Activated CD4-positive, alpha-beta T cell treated with anti-CD3 and anti-CD28 coated beads, Interleukin-2, amount 50 U/mL, for 16 hours (primary cell): ENCODE measurements at places on chromosomes 13 and 19.
A peak's percentile ranks its signal among the peaks of the same experiment; 100 is the strongest.

DNA sequence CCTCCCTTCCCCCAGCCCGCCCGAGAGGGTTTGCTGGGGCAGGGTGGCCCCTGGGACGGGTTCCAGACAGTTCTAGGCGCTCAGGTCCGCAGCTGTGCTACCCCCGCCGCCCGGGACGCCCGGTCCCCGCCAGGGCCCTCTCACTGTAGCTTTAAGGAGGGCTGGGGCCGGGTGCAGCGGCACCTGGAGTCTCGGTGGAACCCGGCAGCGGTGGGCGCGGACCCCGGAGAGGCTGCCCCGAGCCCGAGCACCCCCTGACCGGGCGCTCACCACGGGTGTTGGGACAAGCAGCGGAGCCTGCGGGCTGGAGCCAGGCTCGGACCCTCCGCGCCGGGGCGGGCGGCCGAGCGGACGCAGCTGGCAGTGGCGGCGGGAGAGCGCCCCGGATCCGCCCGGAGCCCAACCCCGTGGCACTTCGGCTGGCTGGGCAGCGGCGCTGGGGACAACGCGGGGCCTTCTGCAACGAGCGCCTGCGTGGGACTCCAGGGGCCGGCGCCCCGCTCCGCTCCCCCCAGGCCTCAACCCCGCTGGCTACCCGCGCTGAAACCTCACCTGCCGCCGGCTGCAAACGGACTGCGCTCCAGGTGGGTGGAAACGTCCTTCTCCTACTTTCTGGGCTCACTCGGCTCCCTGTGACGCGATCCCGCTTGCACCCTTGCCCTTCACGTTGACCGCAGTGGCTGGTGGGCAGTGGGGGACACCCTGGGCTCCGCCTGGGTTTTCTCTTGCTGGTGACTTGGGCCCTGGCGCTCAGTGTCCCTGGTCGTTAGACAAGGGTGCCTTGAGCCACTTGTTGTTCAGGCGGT lies 81.1 kb downstream of the ZNF429 start:
- DNase-seq = no peak

GRCh38 chr13:89181041-89181440 lies 1509.9 kb downstream of the SLITRK5 start:
- DNase-seq = no peak

- DNase-seq = no peak
Observed at GRCh38 chr13:78100486-78100885, 181.9 kb upstream of the EDNRB start.

- no peak for DNase-seq
Observed at GRCh38 chr13:112034231-112034630, 32.7 kb upstream of the SOX1 start.

DNA sequence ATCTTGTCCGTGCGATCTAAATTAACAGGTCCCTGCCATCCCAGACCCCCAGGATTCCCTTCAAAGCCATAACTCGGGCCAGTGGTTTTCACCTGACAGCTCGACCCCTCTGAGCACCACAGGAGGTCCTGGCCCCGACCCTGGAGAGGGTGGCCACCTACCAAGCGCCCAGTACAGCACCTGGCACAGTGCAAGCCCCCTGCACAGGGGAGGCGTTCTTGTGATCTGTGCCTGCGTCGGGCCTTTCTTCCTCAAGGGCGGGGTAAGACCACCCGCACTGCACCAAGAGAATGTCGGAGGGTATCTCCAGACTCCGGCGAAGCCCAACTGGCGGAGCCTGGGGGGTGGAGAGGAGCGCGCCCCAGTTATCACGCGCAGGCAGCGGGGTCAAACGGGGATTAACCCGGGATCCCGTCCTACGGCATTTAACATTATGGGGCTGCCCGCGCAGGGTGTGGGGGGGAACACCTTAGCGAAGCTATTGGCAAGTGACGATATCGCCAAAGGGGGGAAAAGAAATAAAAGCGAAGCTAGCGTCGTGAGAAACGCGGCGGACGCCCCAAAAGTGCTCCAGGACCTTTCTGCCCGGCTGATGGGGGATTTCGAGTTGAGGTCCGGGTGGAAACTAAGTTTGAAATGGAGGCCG lies 1.3 kb upstream of the HNRNPL start:
- DNase-seq = no peak

GRCh38 chr19:3250675-3251074 lies 26.2 kb downstream of the CELF5 start:
- DNase-seq = peak; percentile 29

DNA sequence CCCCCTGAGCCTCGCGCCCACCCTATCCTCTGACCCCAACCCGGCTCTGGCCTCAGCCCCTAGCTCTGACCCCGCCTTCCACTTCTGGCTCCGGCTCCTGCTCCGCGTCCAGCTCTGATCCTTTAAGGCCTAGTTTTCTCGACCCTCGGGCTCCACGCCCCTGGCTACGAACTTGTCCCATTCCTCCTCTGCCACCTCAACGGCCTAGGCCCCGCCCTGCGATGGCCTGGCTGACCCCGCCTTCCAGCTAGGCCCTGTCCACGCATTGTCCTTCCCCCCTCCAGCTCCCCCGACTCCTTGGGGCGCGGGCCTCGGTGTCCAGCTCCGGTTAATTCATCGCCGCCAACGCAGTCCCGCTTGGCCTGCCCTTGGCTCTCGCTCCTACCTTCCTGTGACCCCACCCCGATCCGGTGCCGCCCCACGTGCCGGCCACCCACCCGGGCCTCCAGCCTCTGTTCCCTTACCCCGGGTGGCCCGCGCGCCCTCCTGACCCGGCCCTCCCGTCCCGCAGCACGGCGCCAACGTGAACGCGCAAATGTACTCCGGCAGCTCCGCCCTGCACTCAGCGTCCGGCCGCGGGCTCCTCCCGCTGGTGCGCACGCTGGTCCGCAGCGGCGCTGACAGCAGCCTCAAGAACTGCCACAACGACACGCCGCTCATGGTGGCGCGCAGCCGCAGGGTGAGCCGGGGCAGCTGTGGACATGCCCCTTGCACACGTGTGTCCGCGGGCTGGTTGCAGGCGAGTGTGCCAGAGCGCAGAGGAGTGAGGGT lies 9.4 kb downstream of the BCL3 start:
- DNase-seq = no peak

DNA sequence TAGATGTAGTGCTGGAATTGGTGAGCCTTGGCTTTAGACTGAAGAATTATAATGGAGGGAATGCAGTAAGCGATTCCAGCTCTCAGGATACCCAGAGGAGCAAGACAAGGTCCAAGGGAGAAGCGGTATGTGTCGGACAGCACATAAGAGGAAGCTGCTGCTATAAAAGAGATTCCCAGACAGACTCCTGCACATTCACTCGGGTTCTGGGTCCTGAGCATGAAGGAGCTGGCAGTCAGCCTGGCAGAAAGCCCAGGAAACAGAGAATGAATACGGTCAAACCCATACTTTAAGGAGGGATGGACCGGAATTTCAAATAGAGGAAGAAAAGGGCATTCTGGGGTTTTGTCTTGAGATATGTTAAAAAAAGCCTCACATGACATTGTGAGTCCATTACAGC lies 308.3 kb downstream of the DNAJC15 start:
- DNase-seq = no peak

DNA sequence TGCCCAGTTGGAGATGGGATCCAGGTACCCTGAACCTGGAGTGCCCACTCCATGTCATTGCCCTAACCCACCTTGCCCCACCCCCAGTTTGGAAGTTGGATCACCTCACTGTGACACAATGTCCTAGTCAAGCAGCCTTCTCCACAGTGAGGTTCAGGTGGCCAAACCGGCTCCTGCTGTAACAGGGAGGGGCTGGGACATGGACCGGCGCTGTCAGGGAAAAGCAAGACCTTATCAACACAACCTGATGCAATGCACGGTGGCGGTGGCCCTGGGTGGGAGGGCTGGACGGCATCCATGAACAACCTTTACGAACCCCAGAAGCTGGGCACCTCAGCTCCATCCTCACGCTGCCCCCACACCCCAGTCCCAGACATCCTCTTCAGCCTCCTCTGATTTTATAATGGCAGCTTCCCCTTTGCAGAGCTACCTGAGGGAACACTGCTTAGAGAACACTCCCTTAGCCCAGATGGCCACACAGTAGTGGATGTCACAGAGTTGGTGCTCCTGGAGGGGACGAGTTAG lies 1.6 kb upstream of the KRTDAP start:
- DNase-seq = no peak

DNA sequence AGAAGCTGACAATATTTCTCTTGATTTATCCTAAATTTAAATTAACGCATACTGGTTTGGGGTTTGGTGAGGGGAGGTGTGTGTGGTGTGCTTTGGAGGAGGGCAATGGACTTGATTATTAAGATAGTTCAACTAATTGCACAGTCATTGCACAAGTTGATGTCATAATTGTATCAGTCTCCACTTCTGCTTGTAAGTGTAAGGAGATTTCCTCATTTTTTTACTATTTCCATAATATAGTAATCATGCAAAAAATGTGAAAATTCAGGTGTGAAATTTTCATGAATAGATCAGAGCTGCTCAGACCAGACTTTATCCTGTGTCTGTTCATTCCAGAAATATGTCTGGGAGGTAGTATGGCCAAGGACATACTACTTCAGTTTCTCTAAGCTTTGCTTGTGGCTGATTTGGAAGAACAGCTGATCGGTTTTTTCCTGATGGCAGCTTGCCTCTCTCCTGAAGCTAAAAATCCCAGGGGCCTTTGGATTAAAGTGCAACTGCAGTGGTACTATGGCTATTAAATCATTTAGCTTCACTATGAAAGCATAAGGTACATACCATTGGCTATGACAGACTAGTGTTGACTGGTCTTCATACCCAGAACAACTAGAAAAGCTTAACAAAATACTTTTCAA lies 201.8 kb upstream of the MIR17HG start:
- no peak for DNase-seq

- no peak for DNase-seq
Observed at GRCh38 chr19:17097593-17098126, 22.1 kb downstream of the MYO9B start.

GRCh38 chr19:45878043-45878794 lies 7.7 kb downstream of the IRF2BP1 start:
- no peak for DNase-seq

DNA sequence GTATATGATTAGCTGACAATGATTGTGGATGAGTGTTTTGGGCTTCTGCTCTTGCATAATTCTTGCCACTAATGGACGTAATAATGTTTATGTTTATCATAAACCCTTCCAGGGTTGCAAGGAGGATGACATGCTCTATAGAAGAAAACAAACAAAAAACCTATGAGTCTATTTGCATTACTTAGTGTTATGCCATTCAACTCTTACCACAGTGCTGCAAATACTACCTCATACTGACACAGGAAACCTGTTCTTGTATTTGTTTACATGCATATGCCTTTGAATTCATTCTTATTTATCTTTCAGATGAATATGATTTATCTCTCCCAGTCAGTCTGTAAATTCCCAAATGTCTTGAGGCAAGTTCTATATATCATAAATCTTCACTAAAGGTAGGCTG lies 39.6 kb upstream of the FREM2 start:
- DNase-seq = no peak

DNA sequence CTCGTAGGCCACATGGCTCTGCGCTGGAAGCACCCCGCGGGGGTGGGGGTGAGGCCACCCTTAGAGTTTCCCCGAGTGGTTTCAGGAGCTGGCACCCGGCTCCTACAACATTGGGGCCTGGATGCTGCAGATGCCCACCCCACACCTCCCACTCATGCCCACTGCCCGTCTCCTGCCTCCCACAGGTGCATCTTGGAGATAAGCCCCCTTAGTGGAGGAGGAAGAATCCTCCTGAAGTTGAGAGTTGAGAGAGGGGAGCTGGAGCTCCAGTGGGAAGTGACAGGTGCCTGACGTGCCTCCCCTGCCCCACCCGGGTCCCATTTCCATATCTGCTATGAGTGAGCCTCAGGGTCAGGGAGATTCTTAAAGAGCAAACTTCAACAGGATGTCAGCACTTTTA lies 341.3 kb downstream of the TEX29 start:
- DNase-seq = no peak

DNA sequence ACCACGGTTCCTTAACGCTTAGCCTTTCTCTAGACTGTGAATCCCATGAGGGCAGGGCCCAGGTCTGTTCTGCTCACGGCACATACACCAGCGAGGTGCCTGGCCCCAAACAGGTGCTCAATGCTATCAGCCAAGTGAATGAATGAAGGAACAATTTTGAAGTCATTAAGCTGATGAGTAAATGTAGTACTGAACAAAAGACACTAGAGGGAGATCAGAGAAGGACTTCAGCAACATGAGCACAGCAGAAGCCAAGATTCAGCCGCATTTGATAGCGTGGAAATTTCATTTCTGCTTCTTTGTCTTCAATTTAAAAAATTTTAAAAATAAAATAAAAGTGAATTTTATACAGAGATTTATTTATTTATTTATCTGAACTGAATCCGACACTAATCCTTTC lies 20.1 kb upstream of the MYO16 start:
- DNase-seq = no peak

- peak; percentile 89 for DNase-seq
Observed at GRCh38 chr13:99542788-99543406, 41.6 kb downstream of the TM9SF2 start.

DNA sequence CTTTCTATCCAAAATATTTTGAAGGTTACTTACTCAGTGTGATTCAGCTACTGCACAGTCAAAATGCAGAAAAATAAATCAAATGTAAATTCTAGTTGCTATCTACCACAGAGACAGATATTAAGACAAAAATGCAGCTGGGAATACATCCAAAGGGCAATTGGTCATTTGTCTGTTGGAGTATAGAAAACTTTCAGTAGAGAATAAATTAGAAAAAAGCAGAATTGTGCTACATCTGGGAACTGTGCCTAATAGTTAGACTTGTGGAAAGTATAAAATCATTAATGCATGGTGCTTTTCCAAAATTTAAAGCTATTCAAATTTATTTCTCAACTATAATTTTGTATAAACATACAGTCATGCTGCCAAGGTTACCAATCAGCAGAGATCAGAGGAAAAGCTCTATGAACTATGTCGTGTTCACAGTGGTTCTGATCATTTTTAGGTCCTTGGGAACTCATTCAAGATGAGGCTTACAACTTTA lies 1635.8 kb downstream of the PCDH9 start:
- no peak for DNase-seq

DNA sequence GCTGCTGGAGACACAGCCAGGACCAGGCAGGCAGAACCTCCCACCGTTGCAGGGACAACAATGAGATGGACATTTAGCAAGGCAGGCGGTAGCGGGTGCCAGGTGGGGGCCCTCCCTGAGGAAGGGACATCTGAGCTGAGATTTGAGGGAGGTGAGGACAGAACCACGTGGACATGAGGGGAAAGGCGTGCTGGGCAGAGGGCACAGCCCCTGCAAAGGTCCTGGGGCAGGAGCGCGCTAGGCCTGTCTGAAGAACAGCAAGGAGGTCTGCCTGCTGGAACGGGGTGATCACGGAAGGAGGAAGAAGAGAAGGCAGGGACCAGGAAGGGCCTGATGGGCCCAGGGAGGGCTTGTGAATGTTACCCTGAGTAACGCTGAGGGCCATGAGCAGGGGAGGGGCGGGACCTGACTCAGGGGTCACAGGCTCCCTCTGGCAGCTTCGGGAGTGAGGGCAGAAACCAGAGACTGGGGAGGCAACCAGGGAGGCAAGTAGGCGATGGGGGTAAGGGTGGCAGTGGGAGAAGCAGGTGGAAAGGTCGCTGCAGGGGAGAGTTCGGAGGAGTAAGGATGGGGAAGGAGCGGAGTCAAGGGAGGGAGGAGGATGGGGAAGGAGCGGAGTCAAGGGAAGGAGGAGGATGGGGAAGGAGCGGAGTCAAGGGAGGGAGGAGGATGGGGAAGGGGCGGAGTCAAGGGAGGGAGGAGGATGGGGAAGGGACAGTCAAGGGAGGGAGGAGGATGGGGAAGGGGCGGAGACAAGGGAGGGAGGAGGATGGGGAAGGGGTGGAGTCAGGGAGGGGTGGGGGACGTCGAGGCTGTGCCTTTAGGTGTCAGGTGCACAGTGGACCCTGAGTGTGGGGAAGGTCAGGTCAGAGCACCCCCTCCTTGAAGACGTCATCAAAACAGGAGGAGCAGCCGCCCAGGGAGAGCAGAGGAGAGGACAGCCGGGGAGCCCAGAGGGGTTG lies 15.7 kb upstream of the B3GNT3 start:
- no peak for DNase-seq
